ENCODE measurements at places on chromosomes 12 and 14. TPM values are rescaled to one million over a fixed set of nuclear protein-coding genes. Genes with fewer than 3 reads are reported as not detected.

Gene ABCC9
- 66.2 TPM for total RNA-seq

DNA sequence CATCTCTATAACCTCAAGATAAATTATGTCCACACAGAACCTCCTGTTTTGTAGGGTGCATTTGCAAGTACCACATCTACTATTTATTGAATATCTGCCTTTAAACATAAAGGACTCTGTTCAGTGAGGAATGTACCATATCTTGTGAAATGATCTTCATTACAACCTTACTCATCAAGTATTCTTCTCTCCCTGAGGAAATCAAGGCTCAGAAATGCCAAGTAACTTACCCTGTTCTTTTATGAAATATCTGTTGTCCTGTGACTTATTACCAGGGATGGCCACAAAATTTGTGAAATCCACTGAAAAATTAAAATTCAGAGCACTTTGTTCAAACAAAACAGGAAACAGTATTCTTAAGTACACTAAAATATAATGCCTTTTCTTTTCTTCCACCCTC, 366.7 kb downstream of the GALC start:
- DNase-seq: no peak

GRCh38 chr14:54784060-54784459, 118.6 kb downstream of the GCH1 start:
- peak; percentile 86 for DNase-seq

DNA sequence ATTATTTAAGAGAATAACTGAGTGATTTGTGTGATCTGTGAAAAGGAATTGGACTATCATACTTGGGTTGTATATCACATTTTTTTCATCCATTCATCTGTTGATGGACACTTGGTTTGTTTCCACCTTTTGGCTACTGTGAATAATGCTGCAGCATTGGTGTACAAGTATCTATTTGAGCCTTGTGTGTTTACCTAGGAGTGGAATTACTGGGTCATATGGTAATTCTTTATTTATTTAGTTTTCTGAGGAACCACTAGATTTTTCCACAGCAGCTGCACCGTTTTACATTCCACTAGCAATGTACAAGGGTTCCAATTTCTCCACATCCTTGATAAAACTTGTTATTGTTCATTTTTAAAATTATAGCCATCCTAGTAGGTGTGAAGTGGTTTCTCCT, 56.1 kb downstream of the APAF1 start:
- no peak for DNase-seq
